ENCODE measurements at places on chromosomes 11 and 22. TPM values are rescaled to one million over a fixed set of nuclear protein-coding genes. Genes with fewer than 3 reads are reported as not detected.
A peak's percentile ranks its signal among the peaks of the same experiment; 100 is the strongest.

Gene RASL10A
- polyA plus RNA-seq, result 3.5 TPM

Gene DCHS1
- 19.8 TPM for polyA plus RNA-seq

- peaks cover 22% of the 10 kb centered on the region for H3K4me1 ChIP-seq
- DNase-seq, result no peak
- no peak overlapping the region for H3K27ac ChIP-seq
- H3K27me3 ChIP-seq, result no peaks in the 10 kb centered on the region
- H3K36me3 ChIP-seq, result peaks cover 17% of the 10 kb centered on the region
These were observed 5.3 kb downstream of the PATZ1 start for GRCh38 chr22:31340765-31341247.

Gene PGGHG
- 33.1 TPM for polyA plus RNA-seq

Gene NXPE1
- polyA plus RNA-seq, result not detected

Gene CRACR2B
- polyA plus RNA-seq, result 113 TPM

Gene RAPSN
- not detected for polyA plus RNA-seq

Gene TLCD5
- 19.0 TPM for polyA plus RNA-seq

Gene ISX
- polyA plus RNA-seq, result not detected

DNA sequence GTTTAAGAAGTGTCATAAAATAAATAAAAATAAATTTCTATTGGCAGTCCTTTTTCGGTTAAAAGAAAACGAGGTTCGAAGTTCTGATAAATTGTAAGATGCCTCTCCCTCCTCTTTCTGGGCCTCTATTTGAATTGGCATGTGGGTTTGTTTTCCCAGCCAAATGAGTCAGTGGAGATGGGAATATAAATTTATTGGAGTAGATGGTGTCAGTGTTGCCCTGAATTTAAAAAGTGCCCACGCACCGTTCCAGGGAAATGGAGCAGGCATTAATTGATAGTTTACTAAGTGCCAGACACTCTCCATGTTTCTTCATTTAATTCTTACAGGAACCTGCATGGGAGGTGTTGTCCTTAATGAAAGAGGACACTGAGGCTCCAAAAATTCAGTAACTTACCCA is 119.2 kb downstream of the FEZ1 start:
- H3K27me3 ChIP-seq, result peaks cover 10% of the 10 kb centered on the region
- H3K4me3 ChIP-seq, result no peak overlapping the region
- H3K27ac ChIP-seq, result peak overlapping the region; percentile 40
- H3K4me1 ChIP-seq, result peaks cover 19% of the 10 kb centered on the region

- DNase-seq, result no peak
- no peaks in the 10 kb centered on the region for H3K36me3 ChIP-seq
- H3K27ac ChIP-seq, result no peak overlapping the region
- no peaks in the 10 kb centered on the region for H3K27me3 ChIP-seq
- no peak overlapping the region for H3K4me3 ChIP-seq
- H3K4me1 ChIP-seq, result peaks cover 7% of the 10 kb centered on the region
These were observed 205.8 kb downstream of the CADM1 start for GRCh38 chr11:115298300-115299012.

DNA sequence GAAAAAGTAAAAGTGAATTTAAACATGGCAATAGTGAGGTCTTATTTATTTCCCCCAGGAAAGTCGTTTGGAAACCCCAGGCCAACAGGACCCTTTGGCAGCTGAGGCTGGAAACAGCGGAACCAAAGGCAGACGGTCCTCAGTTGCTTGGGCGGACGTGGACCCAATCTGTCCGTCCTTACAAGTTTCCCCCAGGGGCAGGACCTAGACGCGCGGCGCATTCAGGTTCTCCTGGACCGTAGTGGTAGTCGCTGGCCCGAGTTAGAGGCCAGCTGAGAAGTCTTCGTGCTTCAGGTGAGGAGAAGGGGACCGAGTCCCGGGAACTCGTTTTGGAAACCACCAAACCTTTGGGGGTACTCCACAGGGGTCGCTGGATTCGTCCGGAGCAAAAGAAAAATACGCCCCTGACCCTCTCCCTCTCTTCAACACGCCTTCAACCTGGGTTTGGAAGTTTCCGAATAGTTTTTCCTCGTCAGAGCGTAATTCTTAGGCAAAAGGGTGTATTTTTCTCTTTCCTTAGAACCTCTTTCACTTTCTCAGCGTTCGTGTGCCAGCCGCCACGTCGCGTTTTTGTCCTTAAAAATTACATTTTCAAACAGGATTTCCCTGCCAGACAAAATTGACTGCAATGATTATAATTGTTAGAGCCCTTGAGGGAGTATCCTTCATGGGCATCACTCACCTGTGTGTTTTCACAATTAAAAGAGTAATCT is 2.1 kb downstream of the METTL15 start:
- peak overlapping the region; percentile 86 for H3K27ac ChIP-seq
- no peaks in the 10 kb centered on the region for H3K36me3 ChIP-seq
- H3K4me1 ChIP-seq, result peaks cover 17% of the 10 kb centered on the region
- peak; percentile 76 for DNase-seq

- H3K4me1 ChIP-seq, result no peaks in the 10 kb centered on the region
- no peaks in the 10 kb centered on the region for H3K36me3 ChIP-seq
- H3K27ac ChIP-seq, result no peak overlapping the region
- no peak for DNase-seq
- H3K4me3 ChIP-seq, result no peak overlapping the region
- H3K27me3 ChIP-seq, result no peaks in the 10 kb centered on the region
These were observed 118.9 kb downstream of the MSANTD4 start for GRCh38 chr11:105903113-105903512.

Gene PDE2A
- polyA plus RNA-seq, result not detected

- no peak overlapping the region for H3K27ac ChIP-seq
- no peaks in the 10 kb centered on the region for H3K4me1 ChIP-seq
- no peaks in the 10 kb centered on the region for H3K27me3 ChIP-seq
- H3K4me3 ChIP-seq, result no peak overlapping the region
- no peaks in the 10 kb centered on the region for H3K36me3 ChIP-seq
These were observed 1126.9 kb downstream of the JRKL start for GRCh38 chr11:97516688-97517087.

GRCh38 chr11:117632306-117632705 is 164.7 kb downstream of the DSCAML1 start:
- H3K4me1 ChIP-seq, result peaks cover 23% of the 10 kb centered on the region
- DNase-seq, result no peak
- H3K27me3 ChIP-seq, result no peaks in the 10 kb centered on the region

Gene OR2AT4
- not detected for polyA plus RNA-seq

Data from cardiac muscle cell (in vitro differentiated cells and primary cell).